ENCODE measurements at places on chromosomes 1 and 21. TPM values are rescaled to one million over a fixed set of nuclear protein-coding genes. Genes with fewer than 3 reads are reported as not detected.

The GSTM5 gene
- total RNA-seq: 0.40 TPM

The PADI3 gene
- not detected for total RNA-seq

The UROD gene
- total RNA-seq: 66.2 TPM

The CD101 gene
- 4.5 TPM for total RNA-seq

The GBP6 gene
- total RNA-seq: not detected

The TTC34 gene
- 0.35 TPM for total RNA-seq

The RHCE gene
- total RNA-seq: 0.18 TPM

The NAV1 gene
- 1.3 TPM for total RNA-seq

The PRR9 gene
- total RNA-seq: not detected

The SPRR1A gene
- total RNA-seq: not detected

The CTH gene
- 7.2 TPM for total RNA-seq

The CFAP74 gene
- not detected for total RNA-seq

The TFAP2E gene
- 0.93 TPM for total RNA-seq

The GJA8 gene
- total RNA-seq: not detected

The CFAP126 gene
- not detected for total RNA-seq

The TSTD1 gene
- total RNA-seq: 49.0 TPM

The LTN1 gene
- 13.8 TPM for total RNA-seq

The MROH7 gene
- not detected for total RNA-seq

The S100A16 gene
- not detected for total RNA-seq

The GBP7 gene
- not detected for total RNA-seq

The MYBPH gene
- total RNA-seq: not detected

The NID1 gene
- 26.9 TPM for total RNA-seq

The NGF gene
- not detected for total RNA-seq

The FCGR3A gene
- not detected for total RNA-seq

The OR2T33 gene
- total RNA-seq: not detected

The DRAXIN gene
- total RNA-seq: not detected

The PATJ gene
- 11.4 TPM for total RNA-seq

The TMEM61 gene
- not detected for total RNA-seq

The SPATA46 gene
- not detected for total RNA-seq

The SPATA21 gene
- total RNA-seq: 0.05 TPM

The TCHHL1 gene
- not detected for total RNA-seq
